Foreskin melanocyte (primary cell): ENCODE measurements at places on chromosomes 5 and 9.

DNA sequence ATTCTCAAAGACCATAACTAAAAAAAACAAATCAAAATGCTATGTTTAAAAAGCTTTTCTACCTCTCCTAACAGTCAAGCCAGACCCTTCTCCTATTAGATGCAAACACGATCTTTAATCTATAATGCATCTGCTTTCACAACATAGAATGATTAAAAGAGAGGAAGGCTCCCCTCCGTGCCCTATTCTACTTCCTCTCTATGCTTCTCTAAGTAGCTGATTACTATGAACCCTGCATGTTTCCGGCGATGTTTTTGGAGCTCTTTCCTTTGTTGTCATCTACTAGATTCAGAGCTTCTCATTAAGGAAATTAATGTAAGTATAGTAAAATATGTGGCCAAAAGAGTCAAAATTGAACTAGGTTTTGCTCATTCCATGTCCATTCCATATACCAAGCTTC, 29.2 kb upstream of the CEP120 start:
- no peak for DNase-seq

DNA sequence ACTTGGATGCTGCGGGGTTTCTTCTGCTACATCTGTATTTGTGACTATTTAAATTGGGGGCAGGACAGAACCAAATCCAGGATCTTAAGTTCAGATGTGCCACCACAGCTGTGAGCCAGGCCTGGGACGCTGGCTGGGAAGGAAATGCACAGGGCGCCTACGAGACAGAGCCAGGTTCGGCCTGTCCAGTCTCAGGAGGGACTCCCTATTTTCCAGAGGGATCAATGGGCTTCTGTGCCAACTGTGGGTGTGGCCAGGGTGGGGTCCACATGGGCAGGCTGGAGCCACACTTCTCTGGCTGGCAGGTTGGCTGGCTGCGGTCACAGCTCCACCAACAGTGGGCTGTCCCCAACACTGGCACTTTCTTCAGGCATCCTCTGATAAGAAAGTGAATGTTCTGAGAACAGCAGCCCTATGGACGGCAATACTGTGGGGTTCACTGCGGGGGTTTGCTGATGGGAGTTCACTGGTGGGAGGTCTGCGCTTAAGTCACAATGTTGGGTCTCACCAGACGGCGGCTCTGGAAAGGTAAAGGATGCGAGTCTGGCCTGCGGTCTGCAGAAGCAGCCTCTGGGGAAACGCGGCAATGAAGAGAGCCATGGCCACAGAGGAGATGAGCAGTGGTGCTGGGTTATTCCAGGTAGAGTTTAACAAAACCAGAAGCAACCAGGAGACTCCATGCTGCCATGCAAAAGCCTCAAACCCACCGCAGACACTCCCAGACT, 78.1 kb downstream of the DAP start:
- DNase-seq: no peak

- no peak for DNase-seq
These were observed 376.5 kb upstream of the DAB2 start for GRCh38 chr5:39801306-39801705.

GRCh38 chr5:178590141-178590923, at the start of gene COL23A1:
Gene COL23A1, minus strand, starts transcription at chr5:178590393.
- peak; percentile 18 for DNase-seq

DNA sequence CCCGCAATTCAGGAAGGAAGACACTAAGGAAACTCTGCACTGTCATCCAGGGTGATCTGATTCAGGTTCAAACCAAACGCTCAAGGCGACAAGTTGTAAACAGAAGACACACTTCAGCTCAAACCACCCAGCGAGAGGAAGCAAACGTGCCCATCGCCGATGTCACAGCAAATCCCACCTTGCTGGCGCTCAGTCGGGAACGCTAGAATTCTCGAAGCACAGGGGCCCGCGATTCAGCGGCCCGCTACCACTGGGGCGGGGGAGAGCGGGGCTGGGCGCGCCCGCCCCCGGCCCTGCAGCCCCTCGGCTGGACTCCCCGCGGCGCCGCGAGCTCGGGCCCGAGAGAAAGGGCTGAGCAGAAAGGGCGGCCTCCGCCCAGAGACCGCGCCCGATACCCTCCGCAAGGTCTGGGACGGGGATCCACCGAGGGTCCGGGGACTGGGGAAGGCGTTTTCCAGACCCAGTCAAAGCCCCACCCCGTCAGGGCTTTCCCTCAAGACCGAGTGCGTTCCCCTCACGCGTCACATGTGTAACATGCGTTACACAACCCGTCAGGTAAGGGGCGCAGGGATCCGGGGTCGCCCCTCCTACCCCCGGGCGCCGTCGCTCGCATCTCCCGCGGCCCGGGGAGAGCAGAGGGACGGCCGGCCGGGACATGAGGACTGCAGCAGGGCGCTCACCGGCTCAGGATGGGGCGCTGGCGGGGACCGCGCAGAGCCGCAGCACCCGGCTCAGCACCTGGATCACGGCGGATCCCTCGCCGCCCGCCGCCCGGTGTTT, 469 bp downstream of the AGTPBP1 start:
- DNase-seq: no peak

GRCh38 chr9:18726546-18726945, 252.6 kb downstream of the ADAMTSL1 start:
- no peak for DNase-seq

DNA sequence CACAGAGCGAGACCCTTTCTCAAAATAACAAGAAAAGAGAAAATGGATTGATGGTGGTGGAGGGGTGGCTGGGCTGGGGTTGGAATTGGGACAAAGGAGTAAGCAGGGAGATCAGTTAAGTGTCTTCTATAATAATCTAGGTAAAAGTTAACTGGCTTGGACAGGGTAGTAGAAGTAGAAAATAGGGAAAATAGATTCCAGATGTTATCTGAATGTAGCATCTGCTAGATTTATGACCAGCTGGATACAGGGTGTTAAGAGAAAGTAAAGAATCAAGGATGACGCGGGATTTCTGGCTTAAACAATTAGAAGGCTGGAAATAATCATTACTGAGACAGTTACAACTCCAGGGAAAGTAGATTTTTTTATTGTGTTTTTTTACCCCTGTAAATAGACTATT, 13.0 kb downstream of the PPP6C start:
- DNase-seq: no peak
